ENCODE measurements at places on chromosomes 1 and 21.

DNA sequence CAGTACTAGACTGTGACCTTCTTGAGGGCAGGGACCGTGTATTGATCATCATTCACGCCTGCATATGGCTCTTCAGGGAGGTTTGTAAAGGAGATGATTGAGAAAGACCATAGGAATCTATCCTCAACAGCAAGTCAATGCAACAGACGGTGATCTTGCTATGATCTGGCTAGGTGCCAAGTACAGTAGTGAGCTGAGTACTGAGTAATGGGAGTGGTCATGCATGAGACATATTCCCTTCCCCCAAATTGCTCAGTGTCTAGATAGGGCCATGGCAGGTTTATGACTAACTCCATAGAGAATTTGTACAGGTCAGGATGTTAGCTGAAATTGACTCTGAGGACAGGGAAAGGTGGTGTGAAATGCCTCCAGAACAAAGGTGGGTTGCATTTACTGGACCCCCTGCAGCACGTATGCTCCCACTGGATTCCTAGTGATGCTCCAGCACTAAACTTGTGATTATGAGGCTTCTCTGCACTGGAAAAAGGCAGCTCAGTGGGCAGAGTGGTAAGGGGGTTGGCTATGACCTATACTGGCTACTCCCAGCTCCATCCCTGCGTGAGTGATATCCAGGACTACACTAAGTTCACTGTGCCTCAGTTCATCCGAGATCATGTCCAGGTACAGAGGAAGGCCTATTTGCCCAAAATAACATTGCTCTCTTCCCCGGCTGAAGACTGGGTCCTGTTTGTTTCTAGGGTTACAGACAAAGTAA is 37.2 kb downstream of the KCNJ6 start:
- DNase-seq, result no peak

GRCh38 chr21:34204481-34205439 is 131.4 kb downstream of the MRPS6 start:
- no peak for DNase-seq

- no peak for DNase-seq
Observed at GRCh38 chr1:62070384-62071011, 124.2 kb upstream of the L1TD1 start.

DNA sequence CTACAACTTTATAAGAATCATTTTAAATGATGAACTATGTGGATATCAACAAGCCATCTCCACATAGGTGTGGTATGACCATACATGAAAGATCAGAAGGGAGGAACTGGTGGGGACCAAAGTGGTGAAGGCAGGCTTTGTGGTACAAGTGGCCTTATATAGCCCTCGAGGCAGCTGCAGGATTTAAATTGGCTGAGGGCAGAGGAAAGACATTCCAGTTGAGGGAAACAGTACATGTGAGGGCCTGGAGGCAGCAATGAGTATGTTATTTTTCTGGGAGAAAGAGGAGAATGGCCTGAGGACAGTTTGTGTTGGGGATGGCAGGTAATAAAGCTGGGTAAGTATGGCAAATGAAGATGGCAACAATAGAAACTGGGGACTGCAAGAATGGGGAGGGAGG is 17.1 kb downstream of the OSCP1 start:
- DNase-seq, result no peak

- DNase-seq, result no peak
Observed at GRCh38 chr21:42476388-42477331, 19.4 kb downstream of the RSPH1 start.

DNA sequence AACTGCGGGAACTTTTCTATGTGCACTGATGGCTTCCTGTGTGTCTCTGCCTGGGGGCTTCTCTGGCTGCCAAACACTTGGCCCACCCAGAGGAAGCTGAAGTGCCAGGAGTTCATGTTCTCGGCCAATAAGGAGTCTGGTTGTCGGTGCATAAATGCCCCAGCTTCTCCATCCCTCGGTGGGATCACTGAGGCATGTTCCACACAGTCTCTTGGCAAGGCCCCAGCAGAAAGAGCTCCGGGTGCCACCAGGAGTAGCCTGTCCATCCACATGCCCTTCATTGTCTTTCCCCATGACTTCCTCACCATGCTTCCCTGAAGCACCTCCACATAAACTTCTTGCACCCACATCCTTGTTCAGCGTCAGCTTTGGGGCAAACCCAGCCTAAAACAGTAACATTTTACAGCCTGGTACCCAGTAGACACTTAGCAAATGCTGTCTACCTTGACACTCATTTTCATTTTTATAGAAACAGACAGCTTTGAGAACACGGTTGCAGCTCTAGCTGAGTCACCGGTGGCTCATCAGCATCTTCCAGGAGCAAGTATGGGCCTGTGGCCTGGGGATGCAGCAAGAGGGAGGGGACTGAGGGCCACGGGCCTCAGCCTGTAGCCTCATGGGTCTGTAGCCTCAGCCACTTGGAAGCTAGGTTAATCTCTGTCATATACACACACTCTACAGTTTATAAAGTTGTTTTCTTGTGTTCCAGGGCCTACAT is 14.8 kb upstream of the CDCP2 start:
- DNase-seq, result no peak

- no peak for DNase-seq
Observed at GRCh38 chr1:111015222-111015621, 51.5 kb upstream of the LRIF1 start.

DNA sequence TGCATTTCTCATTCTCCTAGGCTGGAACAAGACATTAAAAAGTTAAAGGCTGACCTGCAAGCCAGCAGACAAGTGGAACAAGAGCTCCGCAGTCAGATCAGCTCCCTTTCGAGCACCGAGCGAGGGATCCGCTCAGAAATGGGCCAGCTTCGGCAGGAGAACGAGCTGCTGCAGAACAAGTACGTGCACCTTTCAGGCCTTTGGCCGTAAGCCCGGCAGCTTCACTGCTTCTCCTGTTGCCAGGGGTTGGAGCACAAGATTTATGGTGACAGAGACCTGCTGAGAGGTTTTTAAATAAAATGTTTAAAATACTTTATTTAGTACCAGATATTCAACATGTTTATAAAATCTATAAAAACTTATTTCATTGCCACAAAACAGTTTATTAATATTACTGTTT is 53.4 kb downstream of the MACO1 start:
- no peak for DNase-seq

- no peak for DNase-seq
Observed at GRCh38 chr1:44408212-44408582, 3.1 kb downstream of the RNF220 start.
